Parietal lobe (tissue), 2 donors: ENCODE measurements at places on chromosomes 5 and 9. TPM values are rescaled to one million over a fixed set of nuclear protein-coding genes. Genes with fewer than 3 reads are reported as not detected.

The IRF1 gene
- total RNA-seq, result 2.5 TPM

The FBP2 gene
- total RNA-seq, result not detected

The PCDHA1 gene
- total RNA-seq, result 9.1 TPM

The PCDHA7 gene
- total RNA-seq, result 47.0 TPM

The EPB41L4A gene
- total RNA-seq, result 32.2 TPM

The CTXN3 gene
- total RNA-seq, result 0.63 TPM

The ACTBL2 gene
- not detected for total RNA-seq

The WHRN gene
- 1.9 TPM for total RNA-seq

The AIF1L gene
- 21.0 TPM for total RNA-seq

The ZNF454 gene
- total RNA-seq, result 25.4 TPM

The PRLR gene
- 3.8 TPM for total RNA-seq

The C9orf153 gene
- total RNA-seq, result 1.3 TPM

The BTNL8 gene
- not detected for total RNA-seq
